Effector memory CD4-positive, alpha-beta T cell (primary cell): ENCODE measurements at places on chromosomes 12 and 14.

DNA sequence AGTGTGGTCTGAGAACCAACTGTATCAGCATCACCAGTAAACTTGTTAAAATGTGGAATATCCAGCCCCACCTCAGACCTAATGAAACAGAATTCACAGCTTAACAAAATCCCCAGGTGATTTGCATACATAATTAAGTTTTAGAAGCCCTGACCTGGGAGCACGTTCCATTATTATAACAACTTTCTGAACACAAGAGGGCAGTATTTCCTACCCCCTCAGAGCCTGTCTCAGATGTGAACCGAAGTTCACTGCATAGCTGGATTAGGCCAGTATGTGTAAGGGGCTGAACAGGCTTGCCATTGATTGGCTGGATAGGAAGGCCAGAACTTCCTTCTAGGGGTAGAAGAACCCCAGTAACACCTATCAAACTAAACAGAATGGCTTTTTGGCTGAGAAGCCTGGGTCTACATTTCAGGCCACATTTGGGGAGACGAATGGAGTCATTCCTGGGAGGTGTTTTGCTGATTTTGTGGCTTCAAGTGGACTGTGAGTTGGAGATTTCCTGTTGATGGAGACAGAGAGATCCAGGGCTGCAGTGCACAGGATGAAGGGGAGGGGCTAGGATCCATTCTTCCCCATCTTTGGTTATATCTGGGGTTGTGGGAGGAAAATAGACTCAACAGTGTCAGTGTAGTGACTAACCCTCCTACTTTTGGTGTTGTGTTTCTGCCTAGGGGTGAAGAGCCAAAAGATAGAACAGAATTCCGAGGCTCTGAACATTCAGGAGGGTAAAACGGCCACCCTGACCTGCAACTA lies 94.7 kb upstream of the OR4E1 start:
- no peaks in the 10 kb centered on the region for H3K36me3 ChIP-seq
- H3K4me3 ChIP-seq, result no peak overlapping the region
- H3K27me3 ChIP-seq, result no peaks in the 10 kb centered on the region
- no peak for DNase-seq

GRCh38 chr14:85508863-85509262 lies 21.1 kb upstream of the FLRT2 start:
- no peaks in the 10 kb centered on the region for H3K4me1 ChIP-seq
- H3K4me3 ChIP-seq, result no peak overlapping the region
- no peak overlapping the region for H3K27ac ChIP-seq
- no peaks in the 10 kb centered on the region for H3K36me3 ChIP-seq
- no peak for DNase-seq

GRCh38 chr12:65139389-65139788 lies 18.3 kb upstream of the WIF1 start:
- no peak overlapping the region for H3K4me3 ChIP-seq
- no peaks in the 10 kb centered on the region for H3K36me3 ChIP-seq
- no peak overlapping the region for H3K27ac ChIP-seq
- no peaks in the 10 kb centered on the region for H3K27me3 ChIP-seq
- no peaks in the 10 kb centered on the region for H3K4me1 ChIP-seq
- no peak for DNase-seq

DNA sequence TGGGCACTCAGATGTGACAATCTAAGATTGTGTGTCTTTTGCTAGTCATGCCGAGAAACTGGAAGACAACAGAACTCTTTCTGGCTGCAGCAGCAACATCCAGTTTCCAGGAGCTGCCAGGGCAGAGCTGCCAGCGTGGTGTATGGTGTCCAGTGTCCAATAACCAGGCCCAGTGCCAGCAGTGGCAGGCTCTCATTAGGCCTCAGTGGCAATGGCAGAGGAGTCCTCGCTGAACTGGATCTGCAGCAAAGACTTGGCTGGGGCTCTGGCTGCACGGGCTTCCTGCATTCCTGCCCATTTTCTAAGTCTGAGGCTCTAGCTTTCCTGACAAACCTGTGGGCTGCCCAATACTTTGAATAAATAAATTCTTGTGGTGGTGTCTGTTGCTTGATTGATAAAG lies 26.2 kb upstream of the PPM1A start:
- no peaks in the 10 kb centered on the region for H3K4me1 ChIP-seq
- no peak for DNase-seq
- no peaks in the 10 kb centered on the region for H3K36me3 ChIP-seq

DNA sequence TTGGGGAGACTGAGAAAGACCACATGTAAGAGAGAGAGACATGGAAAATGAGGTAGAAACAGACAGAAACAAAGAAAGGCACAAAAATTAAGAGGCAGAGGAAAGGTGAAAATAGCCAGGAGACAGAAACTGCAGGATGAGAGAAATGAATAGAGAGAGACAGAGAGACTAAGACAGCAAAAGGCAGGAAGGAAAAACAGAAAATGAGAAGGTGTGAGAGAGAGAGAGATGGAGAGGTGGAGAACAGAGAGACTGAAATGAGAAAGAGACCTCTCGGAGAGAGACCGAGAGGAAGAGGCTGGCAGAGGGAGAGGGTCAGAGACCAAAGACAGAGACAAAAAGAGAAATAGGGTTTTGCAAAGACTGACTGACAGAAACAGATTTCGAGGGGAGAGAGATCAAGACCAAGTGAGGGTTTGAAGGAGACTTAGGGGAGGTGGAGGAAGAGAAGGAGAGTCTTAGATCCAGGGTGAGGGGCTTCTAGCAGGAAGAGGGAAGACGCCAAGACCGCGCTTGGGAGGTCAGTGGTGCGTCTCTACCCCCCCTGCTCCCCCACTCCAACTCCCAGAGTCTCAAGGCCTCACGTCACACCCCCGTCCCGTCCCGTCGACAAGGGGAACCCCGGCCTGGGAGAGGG lies 1.1 kb upstream of the AQP5 start:
- no peak for DNase-seq
- peaks cover 38% of the 10 kb centered on the region for H3K27me3 ChIP-seq
- H3K27ac ChIP-seq, result no peak overlapping the region

DNA sequence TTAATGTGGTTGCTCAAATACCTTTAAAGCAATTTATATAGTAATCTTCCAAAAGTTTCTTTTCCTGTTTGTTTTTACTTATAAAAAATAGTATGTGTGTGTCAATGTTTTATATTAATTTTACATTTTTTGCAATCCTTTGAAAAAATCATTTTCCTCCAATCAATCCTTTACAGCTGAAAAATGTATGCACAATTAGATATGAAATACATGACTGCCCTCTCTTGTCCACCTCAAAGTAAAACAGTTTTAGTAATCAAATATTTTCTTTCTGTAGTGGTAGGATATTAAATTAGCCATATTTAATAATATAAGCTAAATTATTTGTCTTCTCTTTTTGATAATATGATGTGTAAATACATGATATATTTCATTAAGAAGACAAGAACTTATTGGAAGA lies 269.9 kb downstream of the ADAMTS20 start:
- no peak overlapping the region for H3K4me3 ChIP-seq
- H3K4me1 ChIP-seq, result no peaks in the 10 kb centered on the region
- H3K36me3 ChIP-seq, result no peaks in the 10 kb centered on the region
- no peak for DNase-seq

- H3K4me3 ChIP-seq, result no peak overlapping the region
- no peak for DNase-seq
- no peaks in the 10 kb centered on the region for H3K4me1 ChIP-seq
- no peaks in the 10 kb centered on the region for H3K27me3 ChIP-seq
- no peaks in the 10 kb centered on the region for H3K36me3 ChIP-seq
These were observed 9.1 kb upstream of the CCDC198 start for GRCh38 chr14:57502586-57503254.

DNA sequence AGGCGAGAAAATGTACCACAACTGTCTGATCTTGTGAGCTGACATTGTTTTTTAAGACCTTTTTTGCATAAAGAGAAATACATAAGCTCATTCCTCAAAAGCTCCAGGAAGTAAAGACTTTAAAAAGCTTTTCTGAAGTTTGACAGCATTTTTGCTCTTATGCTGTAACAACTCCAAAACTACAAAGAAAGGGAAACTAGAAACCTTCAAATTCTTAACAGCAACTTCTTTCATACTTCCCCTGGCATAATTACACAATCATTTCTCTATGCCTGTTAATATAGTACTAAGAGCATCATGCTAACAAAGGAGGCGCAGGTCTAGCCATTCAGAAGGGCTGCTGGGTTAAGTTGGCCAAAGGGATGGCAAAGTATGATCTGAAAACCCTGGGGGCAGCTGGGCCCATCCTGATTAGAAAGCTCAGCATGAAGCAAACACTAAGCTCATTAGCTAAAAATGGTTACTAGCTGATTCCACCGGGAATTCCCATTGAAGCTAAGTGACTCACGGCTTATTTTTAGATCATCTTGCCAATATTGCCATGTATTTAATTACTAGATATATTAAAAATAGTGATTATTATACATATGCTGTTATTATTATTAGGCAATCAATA lies 26.1 kb upstream of the ANP32D start:
- H3K4me1 ChIP-seq, result no peaks in the 10 kb centered on the region
- H3K36me3 ChIP-seq, result no peaks in the 10 kb centered on the region
- no peak overlapping the region for H3K27ac ChIP-seq
- H3K4me3 ChIP-seq, result no peak overlapping the region

DNA sequence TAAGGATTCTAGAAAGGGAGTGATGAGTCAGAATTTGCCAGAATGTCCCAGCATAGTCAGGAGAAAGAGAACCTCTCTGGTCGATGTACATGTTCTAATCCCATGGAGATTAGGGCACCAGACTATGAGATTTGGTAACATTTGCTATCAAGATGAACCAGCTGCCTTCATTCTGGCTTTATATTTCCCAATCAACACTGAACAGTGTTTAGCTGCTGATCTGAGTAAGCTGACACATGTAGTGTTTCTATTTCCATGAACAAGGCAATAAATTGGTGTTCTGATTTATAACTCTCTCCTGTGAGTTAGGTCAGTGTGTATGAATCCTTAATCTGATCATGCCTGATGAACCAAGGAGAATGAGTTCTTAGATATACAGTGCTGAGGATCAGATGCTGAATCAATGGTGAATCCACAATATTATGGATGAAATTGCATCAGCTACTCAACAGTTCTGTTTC lies 158.0 kb upstream of the AMIGO2 start:
- no peak overlapping the region for H3K4me3 ChIP-seq
- peaks cover 8% of the 10 kb centered on the region for H3K4me1 ChIP-seq
- H3K27me3 ChIP-seq, result no peaks in the 10 kb centered on the region

- no peaks in the 10 kb centered on the region for H3K27me3 ChIP-seq
- no peak for DNase-seq
- no peak overlapping the region for H3K4me3 ChIP-seq
- H3K36me3 ChIP-seq, result no peaks in the 10 kb centered on the region
- peaks cover 7% of the 10 kb centered on the region for H3K4me1 ChIP-seq
These were observed 321.6 kb downstream of the ZFP36L1 start for GRCh38 chr14:68471029-68471963.

DNA sequence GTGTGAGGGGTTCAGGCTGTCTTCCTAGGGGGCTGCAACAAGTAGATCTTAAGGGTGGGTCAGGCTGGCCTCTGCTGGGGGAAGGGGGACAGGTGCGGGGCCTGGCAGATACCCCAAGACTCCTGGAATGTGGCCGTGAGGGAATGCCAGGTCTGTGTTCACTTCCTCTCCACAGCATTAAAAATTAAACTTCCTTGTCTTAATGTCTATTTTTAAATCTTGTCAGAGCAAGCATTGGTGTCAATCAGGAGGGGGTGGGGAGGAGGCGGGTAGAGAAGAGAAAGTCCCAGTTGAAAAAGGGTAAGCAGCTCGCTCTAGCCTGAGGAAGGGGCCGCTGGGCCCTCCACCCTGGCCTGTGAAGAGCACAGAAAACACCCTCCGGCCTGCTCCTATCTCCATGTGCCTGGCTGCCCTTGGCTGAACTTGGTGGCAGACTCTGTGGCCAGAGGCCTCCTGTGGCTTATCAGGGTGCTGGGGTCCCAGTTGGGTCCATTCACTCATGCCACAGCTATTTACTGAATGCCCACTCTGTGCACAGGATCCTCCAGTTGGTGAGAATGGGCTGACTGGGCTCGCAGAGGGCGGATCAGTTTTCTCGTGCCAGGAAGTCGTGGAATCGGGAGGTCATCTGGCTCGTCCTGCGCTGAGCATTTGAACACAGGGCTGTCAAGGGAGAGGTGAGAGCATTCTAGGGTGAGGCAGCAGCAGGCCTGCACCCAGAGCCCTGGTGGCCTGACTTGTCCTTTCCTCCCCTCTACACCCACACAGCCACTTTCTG lies 128.8 kb downstream of the TSPAN9 start:
- DNase-seq, result no peak
- H3K4me3 ChIP-seq, result no peak overlapping the region
- no peak overlapping the region for H3K27ac ChIP-seq
- H3K36me3 ChIP-seq, result no peaks in the 10 kb centered on the region

GRCh38 chr12:124769163-124769530 lies 94.5 kb downstream of the SCARB1 start:
- peaks cover 3% of the 10 kb centered on the region for H3K4me1 ChIP-seq
- H3K27ac ChIP-seq, result no peak overlapping the region
- no peak for DNase-seq
- H3K4me3 ChIP-seq, result no peak overlapping the region

DNA sequence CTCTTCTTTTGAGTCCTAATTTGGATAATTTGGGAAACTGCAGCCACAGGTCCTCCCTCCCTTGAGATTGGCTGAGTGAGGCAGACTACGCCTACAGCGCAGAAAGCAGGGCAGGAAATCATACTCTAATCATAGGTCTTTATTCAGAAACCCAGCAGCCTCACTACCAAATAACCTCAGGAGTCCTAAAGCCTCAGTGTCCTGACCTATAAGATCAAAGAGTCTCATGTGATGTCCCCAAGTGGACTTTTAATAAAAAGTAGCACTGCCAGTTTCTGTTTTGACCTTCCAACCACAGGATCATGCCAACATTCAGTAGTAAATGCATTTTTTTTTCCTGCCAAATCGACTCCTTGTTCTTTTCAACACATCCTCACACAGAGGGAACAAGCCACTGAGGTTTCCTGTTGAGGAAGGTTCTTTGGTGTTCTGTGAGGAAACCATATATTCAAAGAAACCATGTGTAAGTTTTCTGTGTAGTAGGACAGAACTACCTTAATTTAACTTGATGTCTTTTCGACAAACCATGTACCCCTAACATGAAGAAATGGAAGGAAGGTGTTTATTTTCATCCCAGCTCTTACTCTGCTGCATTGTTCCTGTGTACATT lies 72.2 kb downstream of the VCPKMT start:
- no peaks in the 10 kb centered on the region for H3K36me3 ChIP-seq
- DNase-seq, result no peak
- H3K27me3 ChIP-seq, result no peaks in the 10 kb centered on the region
- peak overlapping the region; percentile 70 for H3K27ac ChIP-seq
- peak overlapping the region; percentile 9 for H3K4me3 ChIP-seq
- H3K4me1 ChIP-seq, result peaks cover 68% of the 10 kb centered on the region

DNA sequence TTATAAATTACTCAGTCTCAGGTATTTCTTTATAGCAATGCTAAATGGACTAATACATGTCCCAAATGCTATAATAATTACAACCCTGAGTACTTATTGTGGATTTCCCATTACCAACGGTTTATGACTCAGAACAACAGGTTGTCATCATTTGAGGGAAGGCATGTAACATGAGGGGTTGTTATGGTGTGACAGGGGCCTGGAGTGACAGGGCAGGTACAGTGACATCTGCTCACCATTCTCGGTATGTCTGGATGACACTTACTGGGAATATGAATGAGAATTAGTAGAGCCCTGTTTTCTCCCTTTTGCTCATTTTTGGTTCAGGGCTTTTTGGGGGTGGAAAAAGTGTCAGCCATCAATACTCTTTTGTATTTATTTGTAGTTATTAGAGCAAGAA lies 36.2 kb upstream of the FERMT2 start:
- H3K27me3 ChIP-seq, result no peaks in the 10 kb centered on the region
- H3K4me1 ChIP-seq, result no peaks in the 10 kb centered on the region
- H3K36me3 ChIP-seq, result no peaks in the 10 kb centered on the region
- no peak for DNase-seq
- H3K27ac ChIP-seq, result no peak overlapping the region
